ENCODE measurements at places on chromosomes 13 and 19.
A peak's percentile ranks its signal among the peaks of the same experiment; 100 is the strongest.

DNA sequence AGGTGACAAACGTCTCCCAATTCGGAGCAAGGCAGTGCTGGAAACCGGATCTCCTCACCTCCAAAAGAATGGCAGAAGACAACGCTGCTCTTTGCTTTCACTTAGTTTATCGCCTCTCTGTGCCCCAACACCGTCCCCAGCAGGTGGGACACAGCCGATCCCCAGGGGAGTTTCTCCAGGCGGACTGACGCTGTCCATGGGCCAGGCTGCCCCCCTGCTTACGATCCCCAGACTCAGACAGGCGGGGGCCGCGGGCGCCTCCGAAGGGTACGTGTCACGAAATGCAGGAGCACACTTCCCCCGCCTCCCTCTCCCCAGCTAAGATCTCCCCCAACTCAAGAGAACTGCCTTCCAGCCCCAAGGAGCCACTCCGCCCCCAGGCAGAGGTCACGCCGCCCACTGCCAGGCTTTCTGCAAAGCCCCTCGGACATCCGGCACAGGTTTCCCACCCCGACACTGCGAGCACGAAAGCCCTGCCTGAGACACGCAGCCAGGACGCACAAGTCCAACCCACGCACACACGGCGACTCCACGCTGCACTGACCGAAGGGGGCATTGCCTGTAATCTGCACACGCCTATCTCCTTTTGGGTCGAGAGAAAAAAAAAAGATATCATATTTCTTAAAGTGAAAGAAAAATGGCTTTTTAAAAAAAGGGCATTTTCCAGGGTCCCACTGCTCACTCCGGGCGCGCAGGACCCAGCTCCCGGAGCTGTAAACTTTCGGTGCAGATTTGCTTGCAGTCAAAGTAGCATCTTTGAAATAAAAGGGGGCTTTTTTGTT, 2.0 kb downstream of the SPRY2 start:
- DNase-seq, result peak; percentile 3

- no peak for DNase-seq
Measured at GRCh38 chr13:32051156-32051555, 19.6 kb downstream of the FRY start.

DNA sequence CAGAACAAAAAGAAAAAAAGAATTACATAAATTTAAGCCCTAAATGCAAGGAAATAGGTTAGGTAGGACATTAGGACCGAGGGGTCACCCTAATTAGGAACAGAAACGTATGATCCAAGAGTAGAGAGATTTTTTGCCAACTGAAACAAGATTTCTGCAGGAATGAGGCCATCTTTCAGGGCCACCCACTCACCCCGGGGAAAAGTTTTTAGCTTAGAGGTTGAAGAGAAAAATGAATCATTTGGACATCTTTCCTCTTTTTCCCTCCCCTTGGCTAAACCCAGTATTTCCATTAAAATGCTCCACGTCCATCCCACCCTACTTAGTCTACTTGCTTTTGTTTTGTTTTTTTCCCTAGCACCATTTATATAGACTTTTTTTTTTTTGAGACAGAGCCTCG, 10.6 kb upstream of the PNMA8A start:
- no peak for DNase-seq

- no peak for DNase-seq
Measured at GRCh38 chr19:20067943-20068342, 9.9 kb upstream of the ZNF90 start.

- DNase-seq, result no peak
Measured at GRCh38 chr19:14492756-14493337, 3.1 kb downstream of the GIPC1 start.

GRCh38 chr19:58209577-58209976, 19.1 kb upstream of the ZNF544 start:
- no peak for DNase-seq

- no peak for DNase-seq
Measured at GRCh38 chr13:43441899-43442499, 344.8 kb downstream of the ENOX1 start.

DNA sequence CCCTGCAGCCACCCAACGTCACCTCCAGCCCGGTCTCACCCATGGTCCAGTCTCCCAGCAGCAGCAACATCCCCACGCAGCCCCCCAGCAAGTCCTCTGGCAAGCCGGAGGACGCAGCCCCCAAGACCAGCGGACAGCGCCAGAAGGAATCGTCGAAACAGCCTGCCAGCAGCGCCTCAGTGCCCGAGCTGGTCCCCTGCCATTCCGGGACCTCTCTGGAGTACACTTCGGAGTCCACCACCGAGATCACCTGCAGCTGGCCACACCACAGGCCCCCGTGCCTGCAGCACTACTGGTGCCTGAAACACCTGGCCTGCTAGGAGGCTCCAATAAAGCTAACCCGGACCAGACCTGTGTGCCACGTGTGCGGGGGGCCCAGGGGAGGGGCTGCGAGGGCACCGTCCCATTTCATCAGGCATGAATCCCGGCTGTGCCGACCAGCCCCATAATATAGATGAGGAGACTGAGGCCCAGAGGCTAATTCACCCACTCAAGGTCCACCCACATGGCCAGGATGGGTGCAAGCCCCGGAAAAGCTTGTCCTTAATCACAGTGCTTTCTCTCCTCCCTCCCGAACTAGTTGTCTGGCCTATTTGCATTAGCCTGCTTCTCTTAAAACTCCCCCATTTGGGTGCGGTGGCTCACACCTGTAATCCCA, 6.7 kb downstream of the REEP6 start:
- DNase-seq, result no peak

GRCh38 chr19:12778017-12778904, 2.9 kb upstream of the HOOK2 start:
- DNase-seq, result no peak

GRCh38 chr13:104314926-104315535, 1248.8 kb upstream of the SLC10A2 start:
- DNase-seq, result no peak

- no peak for DNase-seq
Measured at GRCh38 chr19:2113439-2114211, 16.9 kb downstream of the IZUMO4 start.

DNA sequence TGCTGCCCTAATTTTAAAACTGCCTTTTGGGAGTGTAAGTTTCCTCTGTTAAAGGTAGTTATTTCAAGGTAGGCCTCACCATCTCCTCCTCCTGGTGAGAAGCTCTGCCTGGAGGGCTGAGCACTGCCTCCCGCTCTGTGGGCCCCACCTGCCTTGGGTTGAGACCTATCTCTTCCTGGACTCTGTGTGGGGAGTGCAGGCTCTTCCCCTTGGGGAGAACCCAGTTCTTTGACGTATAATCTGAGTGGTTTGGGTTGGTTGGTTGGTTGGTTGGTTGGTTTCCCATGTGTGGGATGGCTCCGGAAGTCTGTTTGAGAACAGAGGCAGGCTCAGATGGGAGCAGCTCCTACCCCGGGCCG, 39.1 kb downstream of the ACTN4 start:
- peak; percentile 23 for DNase-seq

DNA sequence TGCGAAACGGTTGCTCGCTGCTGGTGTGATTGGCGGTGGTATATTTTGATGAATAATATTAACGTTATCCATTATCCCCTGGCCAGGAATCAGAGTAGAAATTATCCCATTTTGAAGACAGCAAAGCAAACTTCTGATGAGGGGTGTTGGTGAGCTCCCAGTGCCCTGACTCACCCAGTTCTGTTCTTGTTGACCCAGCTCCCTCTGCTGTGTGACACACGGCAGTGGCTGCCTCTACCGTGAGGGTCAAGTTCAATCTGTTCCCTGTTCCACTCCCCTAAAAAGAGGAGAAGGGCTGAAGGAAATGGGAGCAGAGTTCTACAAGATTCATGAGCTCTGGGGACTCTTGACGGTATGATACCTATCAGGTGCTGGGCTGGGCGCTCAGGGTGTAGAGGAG, 2.0 kb downstream of the CAMSAP3 start:
- DNase-seq, result no peak

DNA sequence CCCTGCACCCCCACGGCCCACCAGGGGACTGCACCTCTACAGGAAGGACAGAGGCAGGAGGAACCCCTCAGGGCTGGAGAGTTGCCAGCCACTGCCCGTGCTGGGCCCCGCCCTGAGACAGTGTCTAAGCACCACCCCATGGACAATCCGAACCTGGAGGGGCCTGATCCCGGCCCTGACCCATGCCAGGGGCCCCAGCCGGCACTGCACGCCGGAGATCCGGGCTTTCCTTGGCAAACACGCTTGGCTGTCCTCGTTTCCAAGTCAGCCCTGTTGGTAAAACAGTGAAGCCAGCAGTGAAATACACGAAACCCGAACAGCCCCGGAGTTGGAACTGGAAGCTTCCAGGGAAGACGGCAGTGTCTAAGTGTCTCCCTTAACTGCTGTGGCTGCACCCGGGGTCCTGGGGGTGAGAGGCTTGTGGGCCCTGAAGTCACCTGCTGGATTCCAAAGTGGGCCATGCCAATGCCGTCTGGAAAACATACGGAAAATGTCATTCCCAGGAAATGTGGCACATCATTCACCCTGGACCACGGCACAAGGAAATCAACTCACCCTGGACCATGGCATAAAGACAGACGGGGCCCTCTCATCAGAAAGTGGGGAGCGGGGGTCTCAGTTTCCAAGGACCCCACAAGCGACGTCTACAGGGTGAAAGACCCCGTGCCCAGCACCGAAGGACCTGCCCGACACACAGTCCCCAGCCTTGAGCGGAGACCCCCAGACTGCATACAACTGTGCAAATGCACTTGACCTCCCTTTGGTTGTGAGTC, 30.9 kb downstream of the RASA3 start:
- no peak for DNase-seq

DNA sequence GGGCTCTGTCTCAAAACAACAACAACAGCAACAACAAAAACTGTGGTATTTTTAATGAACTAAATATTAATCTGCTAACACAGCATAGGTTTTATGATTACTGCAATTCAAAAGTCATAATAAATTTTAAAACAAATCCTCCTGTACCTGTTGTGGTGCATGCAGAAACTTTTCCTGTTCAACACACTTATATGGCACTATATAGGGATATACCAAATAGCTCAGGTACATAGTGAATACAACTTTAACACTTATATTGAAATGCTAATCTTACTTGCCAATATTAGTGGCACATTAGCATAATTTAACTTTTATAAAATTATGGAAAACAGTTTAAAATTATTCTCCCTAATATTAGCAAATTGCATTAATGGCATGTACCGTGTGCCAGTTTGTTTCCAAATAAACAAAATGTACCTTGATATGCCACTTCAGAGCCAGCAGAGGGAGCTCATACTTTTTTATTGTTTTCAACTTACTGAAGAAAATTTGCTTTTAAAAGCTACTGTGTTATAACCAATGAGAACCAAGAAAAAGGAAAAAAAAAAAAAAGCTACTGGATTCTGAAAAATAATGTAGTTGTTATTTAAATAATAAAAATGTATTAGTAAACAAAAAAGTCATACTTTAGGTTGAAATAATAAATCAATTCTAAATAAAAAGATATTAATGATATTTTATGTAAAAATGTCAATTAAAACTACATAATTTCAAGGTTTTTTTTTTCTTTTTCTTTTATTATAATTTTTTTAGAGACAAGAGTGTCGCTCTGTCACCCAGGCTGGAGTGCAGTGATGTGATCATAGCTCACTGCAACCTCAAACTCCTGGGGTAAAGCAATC, 18.0 kb upstream of the RBM26 start:
- no peak for DNase-seq

GRCh38 chr19:55494172-55494761, 6.0 kb downstream of the SSC5D start:
- no peak for DNase-seq

GRCh38 chr19:7933828-7934725, 8.1 kb upstream of the CTXN1 start:
- no peak for DNase-seq

- no peak for DNase-seq
Measured at GRCh38 chr13:38970380-38971051, 20.1 kb downstream of the STOML3 start.

GRCh38 chr13:59269476-59269875, 894.3 kb downstream of the DIAPH3 start:
- no peak for DNase-seq

GRCh38 chr19:2478756-2479555, 3.0 kb downstream of the GADD45B start:
- peak; percentile 47 for DNase-seq

GRCh38 chr13:111882351-111882750, 184.6 kb upstream of the SOX1 start:
- no peak for DNase-seq

GRCh38 chr13:79365981-79366380, 40.1 kb downstream of the RBM26 start:
- no peak for DNase-seq

- no peak for DNase-seq
Measured at GRCh38 chr13:41162151-41162550, 29.5 kb upstream of the KBTBD6 start.

GRCh38 chr19:33587150-33587549, 34.6 kb upstream of the CHST8 start:
- no peak for DNase-seq

GRCh38 chr19:40702337-40703012, 12.0 kb upstream of the NUMBL start:
- no peak for DNase-seq

GRCh38 chr19:54298357-54299125, 14.4 kb downstream of the LILRA5 start:
- DNase-seq, result no peak

- DNase-seq, result no peak
Measured at GRCh38 chr19:50702871-50703829, 16.5 kb downstream of the SHANK1 start.

DNA sequence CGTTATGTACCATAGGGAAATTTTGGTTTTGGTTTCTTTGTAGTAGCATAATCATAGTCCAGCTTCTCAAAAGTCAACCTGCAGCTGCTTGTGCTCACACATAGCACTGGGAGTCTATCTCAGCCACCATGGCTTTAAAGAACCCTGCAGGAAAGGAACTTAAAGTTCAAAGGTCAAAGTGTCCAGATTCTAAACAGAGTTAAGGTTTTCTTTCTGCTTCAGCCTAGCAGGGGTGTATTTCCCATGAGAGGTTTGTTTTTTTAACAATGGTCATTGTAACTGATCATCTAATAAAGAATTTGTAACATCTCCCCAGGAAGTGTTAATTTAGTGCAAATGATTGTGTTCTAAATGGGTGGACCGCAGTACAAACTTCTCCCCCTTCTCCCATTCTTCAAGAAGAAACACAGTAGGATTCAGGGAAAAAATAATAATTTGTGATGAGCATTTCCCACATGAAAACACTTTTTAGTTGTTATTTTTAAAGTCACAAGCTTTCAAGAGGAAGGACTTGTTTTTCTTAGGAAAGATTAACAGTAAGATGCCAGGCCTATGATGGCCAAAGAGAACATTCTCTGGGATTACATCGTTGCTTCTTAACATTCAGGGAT, 168.0 kb downstream of the EFNB2 start:
- no peak for DNase-seq

DNA sequence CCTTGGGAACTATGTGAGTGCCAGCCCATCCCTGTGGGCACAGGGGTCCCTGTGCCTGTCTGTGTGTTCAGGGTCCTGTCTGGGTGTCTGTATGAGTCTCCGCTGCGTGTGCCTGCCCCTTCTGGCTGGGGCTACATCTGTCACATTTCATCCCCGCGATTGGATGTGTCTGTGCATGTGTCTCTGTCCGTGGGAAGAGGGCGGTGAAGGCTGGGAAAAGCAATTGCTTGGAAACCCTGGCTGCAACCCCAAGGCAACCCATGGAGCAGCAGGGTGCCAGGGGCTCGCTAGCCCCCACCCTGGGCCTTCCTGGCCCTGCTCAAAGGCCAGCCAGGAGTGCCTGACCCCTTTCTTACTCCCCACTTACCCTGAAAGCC, 1.4 kb downstream of the MAG start:
- DNase-seq, result no peak

- DNase-seq, result no peak
Measured at GRCh38 chr19:40745402-40745780, 4.9 kb downstream of the ACTMAP start.

- DNase-seq, result no peak
Measured at GRCh38 chr13:28478127-28478526, 16.8 kb downstream of the FLT1 start.
